WTC11 (cell line): ENCODE measurements at places on chromosomes 6 and 20.

DNA sequence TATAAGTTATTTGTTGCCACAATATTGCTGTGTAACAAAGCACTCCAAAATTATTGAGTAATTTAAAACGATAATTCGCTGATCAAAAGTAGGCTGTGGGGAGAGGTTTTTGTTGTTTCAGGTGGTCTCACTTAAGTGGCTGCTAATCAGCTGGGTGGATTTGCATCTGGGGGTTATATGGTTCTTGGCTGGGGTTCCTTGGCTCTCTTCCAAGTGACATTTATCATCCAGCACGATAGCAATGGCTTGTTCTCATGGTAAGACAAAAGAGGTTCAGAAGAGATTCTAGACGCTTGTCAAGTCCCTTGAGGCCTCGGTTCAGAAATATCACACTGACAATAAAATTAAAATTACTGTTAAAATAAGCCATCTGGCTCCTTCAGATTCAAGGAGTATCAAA, 1648.8 kb downstream of the GRIK2 start:
- no peak for DNase-seq

- peak; percentile 77 for DNase-seq
These were observed 85.8 kb downstream of the LYRM4 start for GRCh38 chr6:5174756-5175549.

DNA sequence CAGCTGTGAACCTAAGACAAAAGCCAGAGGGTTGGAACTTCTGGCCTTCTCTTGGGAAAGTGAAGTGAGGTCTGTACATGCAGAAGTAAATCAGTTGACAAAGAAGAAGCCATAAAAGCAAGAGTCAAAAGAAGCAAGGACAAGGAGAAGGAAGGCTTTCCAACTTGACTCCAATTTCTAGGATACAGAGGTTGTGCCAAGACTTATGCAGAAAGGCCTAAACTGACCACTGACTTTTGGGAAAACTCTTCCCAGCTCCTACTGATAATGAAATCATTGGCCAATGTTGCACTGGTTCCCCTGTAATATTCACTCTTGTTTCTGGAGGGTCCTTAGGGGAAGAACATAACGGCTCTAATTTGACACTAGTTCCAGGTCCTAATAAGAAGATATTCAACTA, 29.3 kb upstream of the NT5E start:
- no peak for DNase-seq

GRCh38 chr6:106194949-106195921, 109.1 kb downstream of the PRDM1 start:
- no peak for DNase-seq

GRCh38 chr20:2114990-2115681, 13.5 kb downstream of the STK35 start:
- DNase-seq = no peak

DNA sequence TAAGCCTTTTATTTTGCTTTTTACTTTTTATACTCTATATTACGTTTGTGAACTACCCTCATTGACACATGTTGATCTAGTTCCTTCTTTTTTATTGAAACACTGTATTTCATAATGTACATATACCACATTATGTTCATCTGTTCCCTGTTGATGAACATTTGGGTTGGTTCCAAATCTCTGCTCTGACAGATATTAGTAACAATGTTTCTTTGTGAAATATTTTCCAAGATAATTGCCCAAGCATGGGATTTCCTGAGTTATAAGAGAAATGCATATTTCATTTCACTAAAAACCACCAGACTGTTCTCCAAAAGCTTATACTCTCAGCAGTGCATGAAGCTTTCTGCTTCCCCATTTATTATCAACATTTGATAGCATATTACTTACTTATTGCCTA, 44.2 kb upstream of the TNFRSF21 start:
- DNase-seq = no peak

DNA sequence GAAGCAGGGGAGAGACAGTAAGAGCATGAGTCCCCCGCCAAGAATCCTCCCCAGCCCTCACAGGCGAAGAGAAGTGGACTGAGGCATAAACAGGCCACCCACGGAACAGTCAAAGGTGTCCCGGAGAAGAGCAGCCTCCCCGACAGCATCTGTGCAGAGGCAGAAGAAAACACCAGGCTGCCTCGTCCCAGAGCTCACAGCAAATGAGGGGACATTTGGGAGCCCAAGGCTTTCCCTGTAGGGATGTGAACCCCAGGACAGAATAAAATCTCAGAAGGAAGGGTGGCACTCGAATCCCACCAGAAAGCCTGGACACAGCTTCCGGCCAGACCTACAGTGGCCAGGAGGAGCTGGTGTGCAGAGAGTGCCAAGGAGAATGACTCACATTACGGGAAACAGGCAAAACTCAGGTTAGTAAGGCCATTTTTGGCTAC, 90.4 kb downstream of the DLL1 start:
- no peak for DNase-seq

DNA sequence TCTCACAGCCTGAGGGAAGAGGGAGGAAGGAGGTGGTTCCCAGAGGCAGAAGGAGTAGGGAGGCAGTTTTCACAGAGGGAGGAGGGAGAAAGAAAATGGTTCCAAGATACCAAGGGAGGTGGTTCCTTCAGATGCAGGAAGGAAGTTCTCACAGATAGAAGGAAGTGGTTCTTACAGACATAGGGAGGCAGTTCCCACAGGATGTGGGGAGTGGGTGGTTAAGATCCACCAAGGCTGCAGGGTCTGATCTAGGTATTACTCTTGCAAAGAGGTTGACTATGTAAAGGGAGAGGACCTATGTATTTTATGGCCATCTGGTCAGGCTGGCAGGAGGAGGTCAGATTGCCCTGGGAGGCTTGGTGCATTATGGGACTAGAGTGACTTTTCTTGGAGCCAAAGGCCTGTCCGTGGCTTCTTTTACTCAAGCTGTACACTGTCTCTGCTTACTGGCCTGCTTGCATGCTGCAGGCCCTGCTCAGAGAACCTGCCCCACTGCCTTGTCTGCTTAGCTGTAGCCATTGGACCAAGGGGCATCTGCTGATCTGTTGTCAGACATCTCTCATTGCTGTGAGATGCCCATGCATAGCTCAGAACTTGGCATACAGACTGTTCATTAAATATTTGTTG, 283.7 kb downstream of the DHX35 start:
- DNase-seq = no peak

DNA sequence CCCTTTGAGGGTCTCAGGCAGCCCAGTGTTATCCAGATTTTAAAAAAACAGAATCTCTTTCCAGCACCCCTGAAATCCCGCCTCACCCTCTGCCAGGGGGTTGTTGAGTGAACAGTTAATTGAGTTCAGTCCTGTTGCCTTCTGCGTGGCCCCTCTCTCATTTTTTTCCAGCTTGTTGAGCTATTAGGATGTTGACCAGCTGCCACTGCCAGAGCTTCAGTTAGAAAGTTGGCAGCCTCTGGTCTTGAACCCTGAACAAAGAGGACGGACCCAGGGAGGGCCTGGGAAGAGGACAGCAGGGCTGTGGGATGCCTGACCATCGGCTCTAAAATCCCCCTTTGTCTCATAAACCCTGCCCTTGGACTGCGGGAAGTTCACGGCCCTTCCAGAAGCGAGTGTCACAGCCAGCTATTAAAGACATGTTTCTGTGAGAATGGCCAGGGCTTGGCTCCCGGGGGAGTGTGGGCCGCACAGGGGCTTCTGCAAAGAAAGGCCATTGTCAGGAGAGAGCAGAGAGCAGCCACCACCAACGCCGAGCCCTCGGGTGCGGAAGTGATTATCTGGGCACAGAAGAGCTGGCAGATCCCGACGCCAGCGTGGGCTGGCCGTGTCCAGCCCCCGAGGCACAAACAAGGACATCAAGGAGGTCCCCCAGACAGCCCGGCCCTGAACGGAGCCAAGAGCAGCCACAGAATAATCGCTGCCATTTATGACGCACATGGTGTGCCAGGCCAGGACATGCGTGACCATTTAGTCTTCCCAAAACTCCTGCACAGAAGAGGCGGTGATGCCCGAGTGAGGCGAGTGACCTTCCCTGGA, 189.0 kb downstream of the ANKRD60 start:
- DNase-seq = no peak

- DNase-seq = no peak
These were observed 3.1 kb downstream of the DSP start for GRCh38 chr6:7544597-7544996.

- DNase-seq = peak; percentile 56
These were observed 108.5 kb upstream of the KCNK16 start for GRCh38 chr6:39430871-39431523.

DNA sequence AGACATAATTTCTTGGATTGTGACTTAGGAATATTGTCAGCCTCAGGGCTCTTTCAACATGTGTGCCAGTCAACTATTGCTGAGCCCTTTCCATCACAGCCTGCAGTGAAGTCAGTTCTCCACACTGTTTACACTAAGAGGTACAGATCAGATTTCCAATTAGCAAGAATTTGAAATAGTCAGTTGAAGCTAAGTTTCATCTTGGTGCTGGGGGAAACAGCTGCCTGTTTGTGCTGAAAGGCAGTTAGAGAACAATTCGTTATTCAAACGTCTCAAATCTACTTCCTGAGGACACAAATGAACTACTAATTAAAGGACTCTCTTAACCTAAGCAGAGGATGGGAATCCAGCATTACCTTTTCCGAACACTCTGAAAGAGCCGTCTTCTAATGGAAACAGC, 25.9 kb downstream of the ADGRF1 start:
- DNase-seq = no peak

GRCh38 chr6:75244063-75244584, 523 bp upstream of the COX7A2 start:
- DNase-seq = no peak

- DNase-seq = no peak
These were observed 405.7 kb downstream of the KIF16B start for GRCh38 chr20:16167423-16168130.

DNA sequence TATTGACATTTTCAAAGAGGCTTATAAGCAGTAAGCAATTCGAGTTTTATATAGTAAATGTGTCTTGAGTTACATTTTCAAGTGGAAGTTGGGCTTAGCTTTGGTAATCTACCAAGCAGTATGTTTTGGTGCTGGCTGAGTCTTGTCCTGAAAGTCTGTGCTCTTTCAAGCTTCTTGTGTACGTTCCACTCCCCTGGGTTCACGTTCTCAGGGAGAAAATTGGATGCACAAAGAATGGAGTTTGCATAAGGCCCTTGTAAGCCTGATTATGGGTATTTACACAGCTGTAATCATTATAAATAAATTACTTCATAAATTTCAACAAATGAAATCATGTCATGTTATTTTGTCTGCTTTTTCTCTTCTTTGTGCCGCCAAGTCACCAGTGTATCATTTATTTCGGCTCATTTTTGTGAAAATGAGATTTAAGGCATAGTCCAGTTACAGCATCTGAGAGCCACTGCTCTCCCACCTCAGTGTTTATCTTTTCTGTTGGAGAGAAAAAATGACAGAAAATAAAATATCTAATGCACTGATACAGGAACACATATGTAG, 262.5 kb downstream of the BTBD3 start:
- no peak for DNase-seq
